ENCODE measurements at places on chromosomes 3 and 15.

- peak; percentile 76 for DNase-seq
These were observed 407.2 kb upstream of the TGFBR2 start for GRCh38 chr3:30199096-30199759.

- DNase-seq, result no peak
These were observed 44.8 kb upstream of the KCNH8 start for GRCh38 chr3:19103510-19103909.

GRCh38 chr15:61079529-61079928, 149.6 kb downstream of the RORA start:
- no peak for DNase-seq

DNA sequence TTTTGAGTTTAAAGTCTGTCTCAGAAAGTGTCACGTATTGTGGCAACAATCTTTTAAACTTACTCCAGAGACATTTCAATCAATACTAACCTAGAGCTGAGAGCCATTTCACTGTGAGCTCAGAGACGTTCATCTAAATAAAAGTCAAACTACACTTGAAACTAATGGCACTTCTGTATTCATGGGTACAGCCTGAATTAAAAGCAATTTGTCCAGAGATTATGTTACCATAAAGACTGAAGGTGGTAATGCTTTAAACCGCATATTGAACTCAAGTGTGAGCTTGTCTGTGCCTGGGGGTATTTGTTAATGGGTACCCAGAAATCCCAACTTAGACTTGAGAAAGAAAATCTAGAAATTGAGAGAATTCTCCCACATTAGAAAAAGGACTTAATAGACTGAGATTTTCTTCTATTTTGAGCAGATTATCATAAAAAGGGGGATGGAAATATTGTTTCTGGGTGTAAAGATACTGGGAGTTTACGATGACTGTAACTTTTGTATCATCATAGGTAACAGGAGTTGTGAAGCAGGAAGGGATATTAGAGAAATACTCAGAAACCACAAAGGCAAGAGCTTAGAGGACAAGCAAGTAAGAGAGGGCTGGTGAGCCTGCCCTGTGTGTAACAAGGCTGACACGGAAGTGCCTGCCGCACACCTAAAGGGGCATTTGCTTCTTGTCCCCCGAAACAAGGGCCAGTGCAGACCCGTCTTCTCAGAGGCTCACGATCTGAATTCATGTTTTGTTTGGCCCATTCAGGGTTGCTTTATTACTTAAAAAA, 36.9 kb downstream of the LRIG1 start:
- no peak for DNase-seq

DNA sequence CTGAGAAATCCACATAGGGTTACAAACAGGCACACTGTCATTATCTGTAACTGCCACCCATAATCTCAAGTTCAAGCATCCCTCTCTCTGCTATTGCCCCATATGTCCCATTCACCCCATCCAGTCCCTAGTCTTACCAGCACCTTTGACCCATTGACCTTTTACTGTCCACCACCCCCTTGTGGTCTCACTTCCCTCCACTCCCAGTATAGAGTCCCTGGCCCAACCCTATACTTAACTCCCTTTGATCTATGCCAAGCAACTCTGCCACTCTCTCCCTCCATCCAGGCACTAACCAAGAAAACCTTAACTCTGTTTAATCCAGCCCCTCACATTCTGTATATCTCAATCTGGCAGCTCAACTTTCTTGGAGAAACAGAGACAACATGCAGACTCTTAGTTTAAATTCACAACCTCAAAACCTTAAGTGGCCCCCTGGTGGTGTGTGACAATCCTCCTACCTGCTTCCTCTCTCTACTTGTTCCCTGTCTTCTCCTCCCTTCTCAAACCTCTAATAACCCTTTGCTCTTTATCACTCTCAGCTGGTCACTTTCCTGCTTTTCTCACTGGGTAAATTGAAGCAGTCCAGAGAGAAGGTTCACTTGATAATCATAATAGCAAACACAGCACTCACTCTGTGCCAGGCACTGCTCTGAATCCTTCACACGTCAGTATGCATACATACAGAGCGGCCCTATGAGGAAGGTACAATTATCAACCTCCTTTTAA, 162.7 kb downstream of the STT3B start:
- peak; percentile 65 for DNase-seq

- DNase-seq, result peak; percentile 89
These were observed 19.5 kb downstream of the MESD start for GRCh38 chr15:80970018-80970657.

DNA sequence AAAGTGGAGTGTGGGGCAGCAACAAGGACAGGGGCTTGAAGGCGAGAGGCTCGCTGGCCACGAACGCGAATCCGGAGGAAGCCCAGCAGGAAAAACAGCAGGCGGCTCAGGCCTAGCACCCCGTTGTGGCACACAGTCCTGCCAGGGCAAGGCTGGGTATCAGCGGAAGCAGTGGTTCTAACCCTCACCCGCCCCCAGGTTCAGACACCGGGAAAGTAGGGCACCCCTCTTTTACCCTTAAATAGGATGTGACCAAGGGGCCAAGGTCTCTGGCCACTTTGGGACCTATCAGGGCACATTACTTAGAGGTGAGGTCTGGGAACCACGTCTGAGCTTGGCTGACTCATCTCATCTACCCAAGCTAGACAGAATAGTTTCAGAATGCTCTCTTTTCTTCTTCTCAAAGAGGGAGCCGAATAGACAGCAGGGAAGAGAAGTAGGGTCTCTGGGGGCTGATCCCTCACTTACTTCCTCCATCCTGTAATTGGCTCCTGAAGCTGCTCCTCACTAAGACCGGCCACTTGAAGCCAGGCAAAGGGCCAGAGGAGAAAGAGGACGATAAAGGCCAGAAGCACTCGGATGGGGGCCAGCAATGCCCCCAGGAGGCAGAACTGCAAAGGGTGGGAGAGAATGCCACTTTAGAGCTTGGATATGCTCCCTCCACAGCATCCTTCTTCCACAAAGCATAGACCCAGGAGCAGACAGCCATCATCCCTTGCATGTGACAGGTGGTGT, 1.7 kb downstream of the LPCAT4 start:
- peak; percentile 44 for DNase-seq

DNA sequence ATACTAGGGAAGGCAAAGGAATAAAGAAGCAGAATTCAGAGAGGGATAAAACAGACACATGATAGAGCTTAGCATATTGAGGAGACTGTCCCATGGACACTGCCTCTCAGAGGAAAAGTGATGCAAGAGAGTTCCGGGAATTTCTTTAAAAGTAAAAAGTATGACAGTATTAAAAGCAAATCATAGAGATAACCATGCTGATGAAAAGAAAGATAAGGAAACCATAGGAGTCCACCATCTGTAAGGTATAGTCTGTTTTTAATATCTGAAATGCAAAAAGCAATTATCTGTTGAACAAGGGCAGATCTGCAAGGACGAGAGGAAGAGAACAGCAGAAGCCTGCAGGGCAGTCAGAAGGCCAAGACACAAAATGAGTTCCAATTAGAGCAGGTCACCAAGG, 495.9 kb upstream of the GOLIM4 start:
- DNase-seq, result no peak

DNA sequence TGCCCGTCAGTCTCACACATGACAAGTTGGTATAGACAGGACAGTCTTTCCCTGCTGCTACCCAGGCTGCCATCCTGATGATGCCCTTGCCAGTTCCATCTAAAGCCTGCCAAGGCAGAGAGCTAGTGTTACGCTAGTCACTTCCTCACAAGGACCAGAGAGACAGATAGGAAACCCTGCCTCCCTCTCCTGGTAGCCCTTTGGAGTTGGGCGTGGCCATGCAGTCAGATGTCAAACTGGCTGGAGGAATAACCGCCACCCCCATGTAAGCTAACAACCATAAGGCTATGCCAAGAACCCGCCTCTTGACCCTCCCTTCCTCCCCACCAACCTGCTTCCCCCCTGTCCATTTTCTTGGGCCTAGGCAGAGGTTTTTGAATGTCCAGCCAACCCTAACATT, 2.8 kb downstream of the TMEM115 start:
- DNase-seq, result peak; percentile 53

- peak; percentile 13 for DNase-seq
These were observed 48.9 kb upstream of the SLC6A6 start for GRCh38 chr3:14353502-14353901.
